ENCODE measurements at places on chromosomes 6 and 20.

DNA sequence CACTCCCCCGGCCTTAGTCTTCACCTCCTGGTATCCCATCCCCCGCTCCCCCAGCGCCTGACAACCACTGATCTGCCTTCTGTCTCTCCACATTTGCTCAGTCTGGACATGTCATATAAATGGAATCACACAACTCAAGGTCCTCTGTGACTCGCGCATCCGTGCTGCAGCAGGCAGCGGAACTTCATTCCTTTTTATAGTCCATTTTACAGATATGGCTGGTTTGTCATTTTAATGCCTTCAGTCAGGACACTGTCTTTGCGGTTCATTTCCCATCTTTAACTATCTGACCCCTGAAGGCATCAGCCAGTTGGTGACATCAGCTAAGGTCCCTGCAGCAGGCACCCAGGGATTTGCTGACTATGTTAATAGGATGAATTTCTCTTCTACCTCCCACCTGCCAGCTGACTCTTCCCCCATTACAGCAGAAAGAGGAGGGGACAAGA, 125.7 kb downstream of the ZMYND8 start:
- no peak for DNase-seq

- DNase-seq: no peak
Measured at GRCh38 chr6:2872423-2873358, 30.4 kb downstream of the SERPINB9 start.

DNA sequence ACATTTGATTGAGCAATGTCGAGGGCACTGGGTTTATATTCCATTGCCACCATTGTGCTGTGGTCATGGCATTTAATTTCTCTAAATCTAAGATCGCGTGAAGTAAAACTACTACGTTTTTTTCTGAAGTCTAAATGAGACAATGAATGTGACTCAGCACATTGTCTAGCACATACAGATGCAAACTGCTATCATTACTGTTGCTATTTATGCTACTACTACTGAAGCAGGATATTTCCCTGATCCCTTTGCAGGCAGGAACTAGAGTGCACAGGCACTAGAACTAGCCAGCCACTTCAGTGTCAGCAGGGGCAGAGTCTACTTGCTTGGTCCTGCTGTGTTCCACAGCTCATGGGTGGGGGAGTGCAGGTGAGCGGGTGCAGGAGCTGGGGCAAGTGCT, 449.7 kb downstream of the CDKAL1 start:
- DNase-seq: no peak

- DNase-seq: no peak
Measured at GRCh38 chr6:77447254-77447653, 16.0 kb downstream of the HTR1B start.

DNA sequence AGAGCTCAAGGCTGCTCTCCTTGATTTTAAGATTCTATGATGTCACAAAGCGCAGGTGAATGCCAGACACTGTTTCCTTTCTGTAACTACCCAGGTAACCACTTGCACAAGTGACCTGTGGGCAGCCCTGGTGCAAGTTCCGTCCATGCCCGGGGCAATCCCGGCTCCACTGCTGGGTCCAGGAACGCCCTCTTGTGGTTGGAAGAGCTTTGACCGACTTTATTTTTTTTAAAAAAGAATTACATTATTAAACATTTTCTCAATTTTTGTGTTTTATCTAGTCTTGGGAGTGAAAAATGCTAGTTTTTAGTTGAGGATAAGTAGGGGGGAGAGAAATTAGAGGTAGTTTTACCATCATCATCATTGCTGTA, 695.2 kb downstream of the QKI start:
- no peak for DNase-seq

DNA sequence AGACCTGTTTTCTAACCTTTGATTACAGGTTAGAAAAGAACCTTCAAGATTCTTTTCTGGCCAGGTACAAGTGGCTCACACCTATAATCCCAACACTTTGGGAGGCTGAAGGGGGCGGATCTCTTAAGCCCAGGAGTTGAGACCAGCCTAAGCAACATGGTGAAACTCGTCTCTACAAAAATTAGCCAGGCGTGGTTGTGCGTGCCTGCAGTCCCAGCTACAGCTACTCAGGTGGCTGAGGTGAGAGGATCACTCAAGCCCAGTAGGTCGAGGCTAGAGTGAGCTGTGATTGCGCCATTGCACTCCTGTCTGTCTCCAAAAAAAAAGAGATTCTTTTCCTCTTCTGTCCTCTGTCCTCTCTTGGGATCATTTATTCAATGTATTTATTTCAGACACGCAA, 14.5 kb downstream of the PPIL1 start:
- no peak for DNase-seq

DNA sequence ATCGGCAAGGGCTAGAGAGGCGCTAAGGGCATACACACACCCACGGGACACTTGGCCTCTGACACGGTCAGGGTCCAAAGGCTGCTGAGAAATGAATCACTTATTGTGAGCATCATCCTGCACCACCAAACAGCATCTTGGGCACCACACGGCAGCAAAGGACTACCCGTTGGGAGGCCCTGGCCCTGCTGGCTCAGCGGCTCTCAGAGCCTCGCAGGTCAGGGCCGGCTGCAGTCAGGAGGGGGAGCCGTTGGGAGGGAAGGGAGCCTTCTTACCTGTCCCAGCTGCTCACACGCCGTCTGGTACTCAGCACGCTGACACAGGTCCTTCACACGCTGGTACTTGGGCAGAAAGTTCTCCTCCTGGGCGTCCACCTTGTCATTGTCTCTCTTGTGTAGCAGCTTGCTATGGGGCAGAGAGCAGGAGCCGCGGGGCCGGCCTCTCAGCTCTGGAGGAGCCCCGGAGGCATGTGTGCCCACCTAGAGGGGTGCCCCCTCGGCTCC, 109.0 kb downstream of the SULF2 start:
- no peak for DNase-seq
